Stimulated activated CD4-positive, alpha-beta T cell treated with anti-CD3 and anti-CD28 coated beads, Interleukin-1b, Interleukin-23, amount 100 ng/mL, for 1 hour (primary cell): ENCODE measurements at places on chromosomes 2 and 18.

DNA sequence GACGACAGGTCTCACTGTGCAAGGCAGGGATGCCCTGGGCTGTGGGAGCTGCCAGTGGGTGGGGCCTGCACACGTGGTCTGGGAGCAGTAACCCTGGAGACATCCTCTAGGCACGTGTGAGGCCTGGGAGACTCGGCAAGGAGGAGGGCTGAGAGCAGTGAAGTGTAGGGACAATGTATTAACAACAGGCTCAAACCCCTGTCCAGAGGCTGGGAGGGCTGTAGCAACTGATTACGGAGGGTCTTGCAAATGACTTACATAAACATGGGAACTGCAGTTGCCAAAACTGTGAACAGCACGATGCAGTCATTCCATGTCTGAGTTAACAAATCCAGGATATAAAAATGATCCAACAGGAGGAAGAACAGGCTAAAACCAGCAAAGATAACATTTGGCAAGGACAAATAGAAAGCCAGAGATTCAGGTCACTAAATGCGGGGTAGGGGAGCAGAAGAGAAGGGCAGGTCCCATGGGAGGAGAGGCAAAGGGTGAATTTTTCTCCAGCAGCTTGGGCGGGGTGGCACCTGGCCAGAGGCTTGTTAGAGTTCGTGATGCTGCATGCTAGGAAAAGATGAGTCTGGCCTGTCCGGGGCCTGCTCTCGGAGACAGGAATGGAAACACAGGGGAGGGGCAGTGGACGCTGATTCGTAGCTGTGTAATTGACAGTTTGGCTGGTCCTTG lies 44.9 kb downstream of the CYP27C1 start:
- DNase-seq = no peak

GRCh38 chr2:152189622-152190495 lies 14.3 kb upstream of the STAM2 start:
- DNase-seq = no peak

DNA sequence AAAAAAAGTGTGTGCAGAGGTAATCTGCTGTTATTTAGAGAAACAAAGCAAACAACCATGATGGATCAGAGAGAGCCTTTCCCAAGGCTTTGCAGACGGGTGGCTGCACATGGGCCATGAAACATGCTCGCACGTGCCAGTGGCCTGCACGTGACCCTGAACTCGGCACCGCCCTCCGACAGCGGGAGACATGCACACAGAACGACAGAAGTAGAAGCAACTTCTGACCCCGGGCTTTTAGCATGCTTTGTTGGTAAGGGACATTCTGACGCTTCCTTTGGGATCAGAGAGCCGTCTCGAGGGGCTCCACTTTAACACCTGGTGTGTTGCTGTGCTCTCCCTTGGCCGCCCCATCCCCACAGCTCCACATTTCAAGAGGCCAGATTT lies 112.5 kb downstream of the KCNF1 start:
- no peak for DNase-seq

DNA sequence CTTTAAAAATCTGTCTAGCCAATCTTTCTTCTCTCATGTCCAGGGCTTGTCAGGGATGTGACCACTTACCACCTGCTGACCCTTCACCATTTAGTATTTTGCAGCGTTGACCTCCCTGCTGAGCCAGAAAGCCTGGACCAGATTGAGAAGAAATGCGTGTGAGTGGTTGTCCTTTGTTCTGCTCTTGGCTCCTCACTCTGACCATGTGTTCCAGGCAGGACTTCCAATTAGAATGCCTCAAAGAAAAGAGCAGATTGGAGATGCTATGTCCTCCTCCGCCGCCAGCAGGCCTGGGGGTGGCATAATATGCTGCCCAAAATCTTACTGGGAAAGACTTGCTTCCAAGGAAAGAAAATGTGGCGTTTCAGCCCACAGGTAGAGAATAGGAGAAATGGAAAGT lies 894.1 kb downstream of the SLC4A3 start:
- no peak for DNase-seq

DNA sequence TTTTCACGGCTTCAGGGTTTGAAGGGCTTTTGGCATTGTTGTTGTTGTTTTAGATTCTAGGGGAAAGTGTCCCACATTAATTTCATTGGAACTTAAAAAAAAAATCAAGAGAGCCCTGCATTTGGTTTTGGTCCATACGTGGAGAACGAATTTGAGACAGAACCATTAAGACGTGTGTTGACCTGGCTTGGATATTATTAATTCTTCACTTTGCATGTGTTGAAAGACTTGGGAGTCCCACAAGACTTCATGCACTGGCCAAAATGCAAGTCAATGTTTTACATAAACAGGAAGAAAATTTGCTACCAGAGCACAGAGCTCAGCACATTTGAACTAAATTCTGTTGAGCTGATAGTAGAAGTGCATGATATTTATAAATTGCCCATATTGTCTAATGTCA lies 761.2 kb upstream of the ACVR2A start:
- DNase-seq = no peak

DNA sequence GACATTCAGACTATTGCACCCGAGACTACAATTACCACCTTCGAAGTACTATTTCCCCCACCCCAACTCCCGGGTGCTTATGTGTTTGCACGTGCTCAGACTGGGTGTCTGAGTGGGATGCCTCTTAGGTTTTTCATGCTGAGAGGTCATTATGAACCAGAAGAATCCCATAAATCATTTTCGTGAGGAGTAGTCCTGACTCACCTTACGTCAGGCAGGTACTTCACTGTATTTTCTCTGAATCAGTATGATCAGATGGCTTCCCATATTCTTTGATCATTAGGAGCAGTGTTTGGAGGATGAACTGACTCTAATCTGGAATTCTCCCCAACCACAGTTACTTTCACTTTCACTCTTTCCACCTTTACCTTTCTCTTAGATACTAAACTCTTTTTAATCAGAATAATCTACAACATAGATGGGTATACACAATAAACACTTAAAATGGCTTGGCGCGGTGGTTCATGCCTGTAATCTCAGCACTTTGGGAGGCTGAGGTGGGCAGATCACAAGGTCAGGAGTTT lies 38.4 kb upstream of the STAT4 start:
- no peak for DNase-seq

- no peak for DNase-seq
Measured at GRCh38 chr2:23380562-23381065, 4.4 kb upstream of the KLHL29 start.

GRCh38 chr2:92074549-92074898 lies 2796.7 kb upstream of the TEKT4 start:
- no peak for DNase-seq

DNA sequence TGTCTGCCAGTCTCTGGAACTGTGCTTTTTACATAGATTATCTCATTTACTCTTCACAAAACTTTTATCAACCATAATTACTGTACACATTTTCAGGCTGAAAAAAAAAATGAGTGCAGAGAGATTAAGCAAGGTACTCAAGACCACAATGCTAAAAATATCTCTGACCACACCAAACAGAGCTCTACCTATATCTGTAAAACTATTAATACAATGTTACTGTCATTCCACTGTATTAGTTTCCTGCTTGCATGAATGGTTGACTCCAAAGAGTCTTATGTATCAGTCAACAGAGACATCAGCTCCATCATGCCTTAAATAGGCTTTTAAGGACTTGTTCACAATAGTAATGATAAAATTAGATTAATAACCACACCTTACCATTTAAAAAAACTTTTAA lies 134.7 kb upstream of the CCDC150 start:
- no peak for DNase-seq

GRCh38 chr2:239930871-239931771 lies 94.0 kb downstream of the NDUFA10 start:
- DNase-seq = no peak

GRCh38 chr2:239370876-239371725 lies 29.7 kb downstream of the HDAC4 start:
- no peak for DNase-seq

DNA sequence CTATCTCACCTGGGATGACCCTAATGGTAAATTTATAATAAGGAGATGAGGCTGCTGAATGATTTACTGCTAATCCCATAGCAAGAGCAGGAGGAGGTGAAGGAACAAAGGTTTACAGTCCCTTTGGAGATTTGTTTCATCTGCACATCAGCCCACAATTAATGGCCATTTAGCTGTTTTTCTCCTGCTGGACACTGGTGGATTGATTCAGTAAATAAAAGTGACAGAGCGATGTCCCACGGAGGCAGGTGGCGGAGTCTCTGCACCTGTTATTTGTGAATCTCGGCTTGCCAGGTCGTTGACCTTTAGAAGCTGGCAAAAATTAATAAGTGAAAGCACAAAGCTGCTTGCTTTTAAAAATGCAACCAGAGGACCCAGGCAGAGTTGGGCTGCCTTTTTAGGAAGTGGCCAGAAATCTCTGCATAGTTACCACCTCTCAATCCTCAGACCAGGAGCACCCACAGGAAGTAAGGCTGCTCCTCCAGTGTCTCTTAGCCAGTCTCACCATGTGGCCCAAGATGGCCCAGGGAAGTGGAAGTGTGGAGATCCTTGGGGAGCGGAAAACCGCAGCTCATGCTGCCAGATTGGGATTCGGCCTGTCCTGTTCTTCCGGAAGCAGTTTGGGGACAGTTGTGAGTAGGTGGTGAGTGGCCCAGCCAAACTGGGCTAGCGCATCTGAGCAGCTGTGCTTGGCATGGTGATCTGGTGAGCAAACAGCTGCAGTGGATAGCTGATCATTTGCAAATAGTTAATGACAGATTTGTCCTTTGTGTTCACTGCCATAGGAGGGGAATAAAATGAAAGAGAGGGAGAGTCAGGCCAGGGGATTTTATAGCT lies 1005.7 kb upstream of the PIK3C3 start:
- DNase-seq = no peak

GRCh38 chr2:52473526-52473925 lies 1294.1 kb upstream of the CHAC2 start:
- no peak for DNase-seq

DNA sequence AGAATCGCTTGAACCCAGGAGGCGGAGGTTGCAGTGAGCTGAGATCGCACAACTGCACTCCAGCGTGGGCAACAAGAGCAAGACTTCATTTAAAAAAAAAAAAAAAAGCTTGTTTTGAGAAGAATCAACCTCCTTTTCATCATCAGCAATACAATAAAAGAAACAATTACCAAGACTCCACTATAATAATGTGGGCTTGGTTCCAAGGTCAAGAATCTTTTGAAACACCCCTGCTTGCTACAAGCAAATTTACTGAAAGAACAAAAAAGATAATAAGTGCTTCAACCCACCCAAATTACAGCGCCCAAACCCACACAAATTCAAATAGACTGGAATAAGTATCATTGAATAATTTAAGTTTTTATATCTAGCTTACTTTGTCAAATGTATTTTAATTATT lies 33.6 kb upstream of the MAPRE3 start:
- DNase-seq = no peak

DNA sequence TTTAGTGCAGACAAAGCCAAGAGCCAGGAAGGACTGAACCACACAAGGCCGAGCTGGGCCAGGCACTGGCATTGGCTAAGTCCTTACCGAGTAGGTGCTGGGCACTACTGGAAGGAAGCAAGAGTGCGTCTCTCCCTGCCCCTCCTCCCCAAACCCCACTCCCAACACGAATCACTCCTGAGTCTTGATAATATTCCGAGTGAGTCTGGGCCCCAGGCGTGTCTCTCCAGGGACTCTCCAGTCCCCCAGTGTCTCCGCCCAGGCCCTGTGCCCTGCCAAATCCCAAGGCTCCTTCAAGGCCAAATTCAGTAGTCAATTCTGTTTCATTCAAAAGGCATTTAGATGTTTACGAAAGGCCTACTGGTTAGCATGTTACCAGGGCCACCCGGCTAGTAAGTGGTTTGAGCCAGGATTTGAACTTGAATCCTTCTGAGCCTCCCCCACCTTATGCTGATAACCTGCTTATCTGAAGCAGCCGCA lies 82.8 kb downstream of the GLI2 start:
- no peak for DNase-seq

DNA sequence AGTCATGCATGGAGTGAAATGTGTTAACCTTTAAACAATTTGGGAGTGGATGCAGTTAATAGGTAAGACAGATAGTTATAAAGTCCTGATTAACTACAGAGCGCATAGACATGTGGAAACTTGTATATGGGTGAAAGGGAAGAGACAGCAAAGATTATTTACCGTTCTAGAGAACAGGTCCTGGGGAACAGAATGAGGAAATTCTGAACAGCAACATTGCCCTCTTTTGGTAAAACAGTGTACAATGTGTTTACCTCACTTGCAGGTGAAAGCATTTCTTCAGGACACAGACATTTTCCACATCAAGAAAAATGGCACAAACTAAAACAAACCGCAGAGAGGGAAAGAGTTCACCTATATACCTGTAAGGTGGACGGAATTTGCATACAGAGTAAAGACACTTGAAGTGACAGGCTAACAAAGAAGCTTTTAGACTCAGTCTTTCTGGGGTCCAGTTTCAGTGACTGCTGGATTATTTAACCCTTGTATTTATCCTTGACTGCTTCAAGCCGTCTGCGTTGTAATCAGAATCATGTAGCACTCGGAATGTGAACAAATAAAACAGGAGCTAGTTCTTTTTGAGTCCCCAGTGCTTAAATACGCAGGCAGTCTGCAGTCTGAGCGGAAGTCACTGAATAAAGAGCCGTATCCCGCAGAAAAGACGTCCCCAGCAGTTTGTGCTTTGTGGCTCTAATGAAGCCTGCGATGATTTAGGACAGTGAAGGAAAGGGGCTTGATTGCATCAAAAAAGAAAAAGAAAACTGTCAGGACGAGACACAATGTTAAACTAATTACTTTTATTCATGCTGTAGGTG lies 364.8 kb upstream of the GALNT5 start:
- DNase-seq = no peak

- no peak for DNase-seq
Measured at GRCh38 chr2:126766969-126767296, 111.0 kb downstream of the GYPC start.

DNA sequence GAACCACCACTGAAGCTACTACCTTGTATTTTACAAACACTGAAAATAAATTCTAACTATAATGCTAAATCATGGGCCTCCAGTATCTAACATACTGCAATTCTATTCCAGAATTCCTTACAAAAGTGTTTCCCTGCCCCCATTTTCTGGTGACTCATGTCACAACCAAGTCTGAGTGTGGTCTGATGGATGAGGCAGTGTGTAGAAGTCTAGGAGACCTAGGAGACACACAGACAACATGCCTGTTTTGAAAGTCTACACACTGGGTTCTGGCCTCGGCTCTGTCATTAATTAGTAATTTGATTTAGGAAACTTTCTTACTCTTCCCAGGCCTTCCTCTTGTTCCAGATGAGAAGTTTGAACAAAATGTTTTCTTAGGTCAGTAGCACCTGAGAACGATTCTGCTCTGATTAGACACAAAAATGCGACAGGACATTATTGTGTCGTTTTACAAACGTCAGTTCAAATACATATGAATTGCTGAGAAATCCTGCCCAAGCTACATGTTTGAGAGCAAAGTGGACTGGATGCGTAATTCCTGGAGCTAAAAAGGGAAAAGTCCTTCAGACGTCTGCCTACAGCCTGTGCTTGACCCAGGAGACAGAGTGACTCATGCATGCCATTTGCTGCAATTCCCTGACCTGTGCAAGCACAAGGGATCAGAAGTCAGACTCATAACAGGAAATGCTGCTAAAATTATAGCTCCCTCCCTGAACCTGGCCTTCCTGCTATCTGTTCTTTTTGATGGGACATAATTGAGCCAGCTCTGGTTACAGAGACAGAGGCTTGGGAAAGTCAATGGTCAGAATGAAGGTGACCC lies 494.4 kb downstream of the SOX11 start:
- DNase-seq = no peak

- DNase-seq = no peak
Measured at GRCh38 chr2:236175548-236176150, 7.5 kb upstream of the GBX2 start.
